RKO (cell line): ENCODE measurements at places on chromosomes 16 and 17.

GRCh38 chr16:58665200-58665599 lies 19.4 kb downstream of the SLC38A7 start:
- no peak for DNase-seq

GRCh38 chr17:75707079-75707571 lies 14.1 kb upstream of the ITGB4 start:
- no peak for DNase-seq

DNA sequence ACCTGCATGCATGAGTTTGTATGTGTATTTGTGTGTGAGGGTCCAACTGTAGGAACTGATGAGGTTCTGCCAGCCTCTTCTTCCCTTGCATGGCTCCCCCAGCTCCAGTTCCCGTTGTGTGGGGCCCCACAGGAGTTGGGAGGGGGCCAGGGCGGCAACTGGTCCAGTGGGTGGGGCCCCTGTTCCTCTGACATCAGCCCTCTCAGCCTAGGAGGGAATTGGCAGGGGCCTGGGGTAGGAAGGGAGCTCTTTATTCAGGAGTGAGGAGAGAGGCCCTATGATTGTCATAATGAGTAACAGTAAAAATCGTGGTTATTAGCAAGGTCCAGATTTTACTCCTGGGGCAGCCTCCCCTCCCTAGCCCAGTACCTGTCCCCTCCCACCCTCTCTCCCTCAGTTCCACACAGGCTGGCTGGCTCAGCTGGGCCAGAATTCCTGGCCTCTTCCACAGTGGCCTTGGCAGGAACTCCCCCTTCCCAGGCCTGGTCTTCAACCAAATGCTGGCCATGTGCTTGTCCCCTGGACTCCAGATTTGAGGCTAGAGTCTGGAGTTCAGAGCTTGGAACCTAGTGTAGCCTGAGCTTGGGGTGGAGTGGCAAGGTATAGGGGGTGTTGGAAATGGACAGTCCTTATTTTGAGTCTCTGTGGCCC lies 18.9 kb downstream of the RARA start:
- no peak for DNase-seq

GRCh38 chr16:68091380-68092261 lies 6.5 kb downstream of the NFATC3 start:
- no peak for DNase-seq

GRCh38 chr17:68497885-68498319 lies 14.3 kb upstream of the PRKAR1A start:
- no peak for DNase-seq

- no peak for DNase-seq
Observed at GRCh38 chr16:78686601-78687000, 587.1 kb downstream of the WWOX start.

GRCh38 chr17:4475463-4475862 lies 23.2 kb upstream of the SPNS2 start:
- no peak for DNase-seq

DNA sequence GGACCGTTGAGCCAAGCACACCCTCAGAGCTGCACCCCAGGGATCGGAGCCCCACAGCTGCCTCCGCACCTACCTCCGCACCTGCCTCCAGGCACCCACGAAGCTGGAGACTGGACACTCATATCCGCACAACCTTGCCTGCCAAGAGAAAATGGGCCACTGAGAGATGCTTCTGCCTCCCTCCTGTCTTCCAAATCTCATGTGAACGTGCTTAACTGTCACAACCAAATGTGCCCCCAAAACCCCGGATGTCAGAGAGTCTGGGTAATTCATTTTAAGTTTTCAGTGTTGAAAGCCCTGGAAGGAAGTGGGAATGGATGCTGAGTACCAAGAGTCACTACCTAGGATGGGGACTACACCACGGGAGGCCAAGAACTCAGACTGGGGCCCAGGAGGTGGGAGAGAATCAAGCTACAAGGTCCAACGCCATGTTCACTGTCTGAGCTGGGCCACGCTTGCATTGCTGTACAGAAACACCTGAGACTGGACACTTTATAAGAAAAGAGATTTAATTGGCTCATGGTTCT lies 49.5 kb upstream of the MEAK7 start:
- no peak for DNase-seq

- DNase-seq, result no peak
Observed at GRCh38 chr17:61054436-61054835, 345.2 kb upstream of the TBX2 start.

DNA sequence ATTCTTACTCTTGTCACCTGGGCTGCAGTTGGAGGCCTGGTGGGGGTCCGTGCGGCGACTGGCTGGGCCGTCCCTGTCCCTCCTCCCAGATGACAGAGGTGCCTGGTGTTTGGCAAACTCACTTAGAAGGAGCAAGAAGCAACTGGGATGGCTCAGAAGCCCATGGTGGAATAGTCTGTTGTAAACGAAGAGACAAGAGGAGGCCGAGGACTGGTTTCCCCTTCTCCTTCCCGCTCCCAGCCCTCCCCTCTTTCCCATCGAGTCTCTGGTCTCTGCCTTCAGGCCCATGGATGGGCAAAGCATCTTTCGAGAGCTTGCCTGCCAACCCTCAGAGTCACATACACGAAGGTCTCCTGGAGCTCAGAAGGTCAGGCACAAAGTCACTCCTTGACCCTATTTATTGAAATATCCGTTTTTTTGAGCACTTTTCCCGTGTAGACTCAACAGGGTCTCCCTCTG lies 364.4 kb downstream of the SEC14L1 start:
- DNase-seq, result no peak

DNA sequence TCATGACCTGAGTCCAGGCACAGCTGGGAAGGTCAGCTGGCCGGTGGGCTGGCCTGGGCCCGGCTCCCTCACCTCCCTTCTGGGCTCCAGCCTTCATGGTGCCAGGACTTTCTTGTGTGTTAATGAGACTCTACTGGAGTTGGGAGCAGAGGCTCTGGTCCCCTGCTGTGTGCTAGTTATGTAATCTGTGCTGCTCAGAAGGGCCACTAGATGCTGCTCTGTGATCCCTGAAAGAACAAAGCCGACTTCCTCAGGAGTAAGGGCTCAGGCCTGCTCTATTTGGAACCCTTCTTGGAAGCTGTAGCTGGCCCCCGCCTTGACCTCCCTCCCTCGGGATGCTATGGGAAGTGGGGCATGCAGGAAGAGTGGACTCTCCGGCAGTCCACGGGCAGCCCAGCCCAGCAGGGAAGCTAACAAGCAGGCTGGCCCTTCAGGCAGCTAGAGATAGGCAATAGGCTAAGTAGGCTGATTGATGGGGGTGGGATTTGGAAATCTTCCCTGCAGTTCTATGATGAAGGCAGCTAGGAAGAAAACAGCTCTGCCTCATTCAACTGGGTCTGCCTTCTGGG lies 3.3 kb upstream of the CDK5R1 start:
- DNase-seq, result peak; percentile 67

DNA sequence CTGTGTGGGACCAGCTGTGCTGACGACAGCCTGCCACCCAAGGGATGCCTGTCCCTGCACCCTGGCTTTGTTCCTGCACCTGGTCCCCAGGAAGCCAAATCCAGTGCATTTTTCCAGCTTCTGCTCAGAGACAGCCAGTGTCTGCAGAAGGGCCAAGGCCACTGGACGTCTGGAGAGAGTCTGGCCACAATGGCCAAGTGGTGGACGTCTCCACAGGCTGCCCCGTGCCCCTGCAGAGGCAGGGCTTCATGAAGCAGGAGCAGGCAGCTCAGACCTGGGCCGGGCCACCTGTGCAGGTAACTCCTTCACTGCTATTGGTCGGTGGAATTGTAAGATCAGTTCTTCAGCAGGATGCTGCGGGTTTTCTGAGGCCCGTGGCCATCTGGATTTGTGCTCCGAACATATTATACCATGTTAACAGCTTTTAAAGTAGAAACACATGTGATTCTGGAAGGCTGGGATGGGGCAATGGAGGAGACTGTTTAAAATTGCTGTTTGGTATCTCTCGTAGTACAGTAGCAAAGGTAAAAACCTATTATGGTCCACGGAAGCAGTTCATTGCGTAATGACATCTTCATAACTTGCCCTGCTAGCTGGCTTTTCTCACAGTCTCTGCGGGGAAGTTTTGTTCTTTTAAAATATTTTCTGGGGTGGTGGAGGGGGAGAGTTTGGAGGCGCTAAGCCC lies 185.3 kb downstream of the CCDC182 start:
- no peak for DNase-seq

DNA sequence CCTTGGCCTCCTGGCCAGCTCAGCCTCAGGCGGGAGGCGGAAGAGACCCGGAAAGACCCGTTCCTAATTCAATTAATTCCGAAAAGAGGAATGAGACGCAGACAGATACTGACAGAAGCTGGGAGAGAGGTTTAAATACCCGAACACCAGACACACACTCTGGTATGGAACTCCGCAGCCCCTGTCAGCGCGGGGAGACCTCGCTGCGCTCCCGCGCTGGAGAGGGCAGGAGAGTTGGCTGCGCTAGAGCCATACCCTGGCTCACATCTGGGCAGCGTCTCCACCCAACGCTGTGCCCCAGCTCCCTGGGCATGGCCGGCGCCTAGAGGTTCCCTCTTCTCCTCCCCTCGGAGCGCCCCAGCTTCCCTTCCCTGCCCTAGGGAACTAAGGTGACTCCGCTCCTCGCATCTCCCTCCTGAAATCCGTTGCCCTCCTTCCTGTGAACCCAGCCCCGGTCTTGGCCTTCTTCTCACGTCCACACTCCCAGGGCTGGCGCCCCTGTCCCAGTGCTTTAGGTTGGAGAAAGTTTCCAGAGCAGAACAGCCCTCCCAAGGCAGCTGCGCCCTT lies 8.0 kb downstream of the NEUROD2 start:
- no peak for DNase-seq

- DNase-seq, result no peak
Observed at GRCh38 chr16:12881182-12881581, 20.2 kb upstream of the SHISA9 start.

DNA sequence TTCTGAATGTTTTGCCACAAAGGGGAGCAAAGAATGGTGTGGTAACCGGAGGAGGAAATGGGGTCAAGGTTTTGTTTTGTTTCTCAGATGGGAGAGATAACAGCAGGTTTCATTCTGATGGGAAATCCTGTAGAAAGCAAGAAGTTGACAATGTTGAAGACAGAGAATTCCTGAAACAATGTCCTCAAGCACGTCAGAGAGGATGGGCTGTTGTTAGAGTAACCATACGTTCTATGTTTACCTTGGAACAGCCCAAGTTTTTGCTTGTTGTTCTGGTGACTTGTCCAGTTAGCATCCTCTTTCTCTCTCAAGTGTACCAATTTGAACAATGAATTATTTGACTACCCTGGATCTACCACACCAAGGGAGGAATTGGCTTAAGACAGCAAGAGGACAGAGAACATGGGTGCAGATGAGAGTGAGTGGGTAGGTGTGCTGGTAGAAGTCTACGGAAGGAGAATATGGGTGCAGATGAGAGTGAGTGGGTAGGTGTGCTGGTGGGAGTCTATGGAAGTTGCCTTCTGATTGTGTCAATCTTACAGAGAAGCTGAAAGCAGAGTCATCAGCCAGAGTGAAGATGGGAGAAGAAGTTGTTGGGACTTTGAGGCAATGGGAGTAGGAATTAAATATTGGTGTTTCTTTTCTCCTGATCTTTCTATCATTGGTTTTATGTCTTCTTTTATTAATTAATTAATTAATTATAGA lies 14.8 kb upstream of the NSRP1 start:
- DNase-seq, result no peak

GRCh38 chr17:61294777-61295176 lies 104.9 kb upstream of the TBX2 start:
- DNase-seq, result peak; percentile 29

DNA sequence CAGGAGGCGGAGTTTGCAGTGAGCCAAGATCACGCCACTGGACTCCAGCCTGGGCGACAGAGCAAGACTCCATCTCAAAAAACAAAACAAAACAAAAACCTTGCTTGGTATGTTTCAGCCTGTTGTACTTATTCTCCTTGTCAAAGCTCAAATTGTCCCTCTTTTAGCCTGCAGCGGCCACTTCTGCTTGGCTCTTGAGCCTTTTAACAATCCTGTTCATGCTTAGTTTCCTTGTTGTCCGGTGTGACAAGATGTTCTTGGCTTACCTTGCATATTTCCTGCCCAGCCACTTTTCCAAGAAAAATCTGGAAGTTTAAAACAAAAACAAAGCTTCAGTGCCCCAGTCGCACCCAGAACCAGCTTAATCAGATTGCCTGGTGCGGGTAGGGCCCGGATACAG lies 81.0 kb downstream of the ABCC1 start:
- no peak for DNase-seq

DNA sequence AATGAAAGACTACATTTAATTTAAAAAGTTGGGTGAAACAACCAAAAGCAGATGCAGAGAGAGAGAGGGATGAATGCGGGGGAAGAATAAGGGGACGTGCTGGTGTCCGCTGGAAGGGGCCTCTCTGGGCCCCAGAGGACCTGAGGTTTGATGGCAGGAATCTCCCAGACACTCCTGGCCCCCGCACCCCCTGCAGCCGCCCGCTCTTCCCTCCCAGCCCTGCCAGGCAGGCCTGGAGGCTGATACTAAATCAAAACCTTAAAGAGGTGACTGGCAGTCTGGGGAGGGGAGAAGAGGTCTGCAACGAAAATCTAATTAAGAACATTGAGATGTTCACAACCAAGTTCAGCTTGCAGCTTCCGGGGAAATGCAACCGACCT lies 2.4 kb downstream of the FOXL1 start:
- DNase-seq, result no peak

DNA sequence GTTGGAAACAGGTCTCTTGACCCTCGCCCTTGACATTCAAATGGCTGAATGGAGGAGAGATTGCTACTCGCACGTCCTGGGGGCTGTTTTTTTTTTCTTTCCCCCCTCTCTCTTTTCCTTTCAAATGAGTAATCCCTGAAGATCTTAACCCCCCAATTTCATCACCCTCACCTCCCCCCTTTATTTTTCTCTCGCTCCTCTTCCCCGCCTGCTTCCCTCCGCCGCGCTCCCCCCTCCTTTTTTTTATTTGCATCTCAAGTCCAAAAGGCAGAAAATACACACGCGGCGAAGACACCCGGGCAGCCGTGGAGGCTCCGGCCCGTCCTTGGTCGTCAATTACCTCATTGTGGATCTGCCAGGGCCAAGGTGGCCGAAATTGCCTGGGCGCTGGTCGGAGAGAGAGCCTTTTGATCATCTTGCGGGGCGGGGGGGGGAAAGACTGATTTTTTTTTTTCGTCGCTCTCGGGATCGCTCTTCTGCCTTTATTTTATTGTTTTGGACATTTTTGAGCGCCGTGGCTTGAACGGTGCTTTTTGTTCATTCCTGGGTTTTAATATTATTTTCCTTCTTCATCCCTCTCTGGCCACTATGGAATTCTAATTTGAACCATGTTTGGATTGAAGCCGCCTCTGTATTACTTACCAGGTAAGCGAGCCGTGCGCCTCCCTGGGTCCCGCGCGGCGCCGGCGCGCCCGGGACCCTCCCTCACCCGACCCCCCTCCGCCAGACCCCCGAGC lies 57.2 kb upstream of the GSE1 start:
- peak; percentile 63 for DNase-seq

GRCh38 chr17:48483471-48484131 lies 47.2 kb downstream of the HOXB1 start:
- DNase-seq, result peak; percentile 46
